ENCODE measurements at places on chromosomes 5 and 9.

- no peak for DNase-seq
These were observed at the start of gene ROR2 for GRCh38 chr9:91949946-91950664. Gene ROR2 (minus strand): TSS chr9:91950228.

DNA sequence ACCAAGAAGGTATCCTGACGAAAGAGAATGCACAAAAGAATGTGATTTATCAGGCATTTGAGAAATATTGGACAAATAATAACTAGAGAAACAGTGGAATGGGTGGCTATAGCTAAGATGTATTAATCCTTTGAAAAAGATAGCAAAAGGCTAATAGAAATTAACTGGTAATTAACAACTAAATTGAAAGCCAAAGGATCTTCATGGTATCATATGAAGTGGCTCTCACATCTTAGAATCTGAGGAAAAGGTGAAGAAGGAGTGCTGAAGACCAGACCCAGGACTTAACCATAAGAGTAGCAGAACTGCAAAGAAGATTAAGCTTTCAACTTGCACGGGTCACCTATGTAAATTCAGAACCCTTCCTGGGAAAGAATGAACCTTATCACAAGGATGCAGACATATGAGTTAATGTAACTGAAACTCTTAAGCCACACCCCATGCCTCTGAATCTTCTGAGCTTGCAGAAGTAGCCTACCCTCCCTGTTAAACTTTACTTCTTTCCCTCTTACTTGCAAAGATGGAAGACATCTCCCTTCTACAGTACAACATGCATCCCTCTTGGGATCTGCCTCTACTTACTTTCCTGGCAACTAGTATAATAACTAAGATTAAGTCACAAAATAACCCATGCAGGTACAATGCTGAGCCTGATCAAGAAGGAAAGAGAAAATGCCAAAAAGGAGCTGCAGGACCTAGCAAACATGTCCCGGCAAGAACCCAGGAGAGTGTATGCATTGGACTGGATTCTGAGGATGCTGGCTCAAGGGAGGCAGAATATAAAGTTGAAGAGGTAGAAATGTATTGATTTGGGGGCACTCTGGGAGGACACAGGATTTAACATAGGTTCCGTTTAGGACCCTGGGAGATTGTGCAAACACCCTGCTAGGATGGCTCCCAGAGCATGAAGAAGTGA, 395.5 kb upstream of the SLC30A5 start:
- no peak for DNase-seq

DNA sequence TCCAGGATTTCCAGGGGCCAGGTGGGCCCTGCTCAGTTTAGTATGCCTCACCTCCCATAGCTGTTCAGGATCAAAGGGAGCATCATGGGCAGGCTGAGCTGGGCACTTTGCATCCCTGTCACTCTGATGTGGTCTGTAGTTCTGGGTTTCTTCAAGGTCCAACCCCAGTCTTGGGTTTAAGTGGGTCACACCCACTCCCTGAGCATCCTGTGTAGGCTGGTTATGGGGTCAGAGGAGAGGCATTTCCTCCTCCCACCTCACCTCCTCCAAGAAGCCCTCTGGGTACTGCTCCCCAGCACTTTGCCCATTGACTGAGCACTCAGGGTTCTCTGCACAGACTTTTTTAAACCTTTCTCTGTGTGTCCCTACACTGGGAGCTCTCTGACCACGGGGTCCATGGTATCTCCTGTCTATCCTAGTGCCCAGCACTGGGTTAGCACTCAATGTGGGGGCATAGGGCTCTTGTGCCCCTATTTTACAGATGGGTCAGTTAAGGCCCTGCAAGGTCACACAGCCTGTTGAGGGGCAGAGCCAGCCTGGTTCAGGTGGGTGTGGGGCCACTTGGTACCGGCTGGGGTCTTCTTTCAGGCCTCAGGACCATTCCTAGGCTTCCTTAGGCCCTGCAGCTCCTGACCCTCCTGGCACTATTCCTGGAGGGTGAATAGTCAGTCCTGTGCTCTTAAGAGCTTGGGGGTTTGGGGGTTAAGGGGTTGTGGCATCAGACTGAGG, 19.0 kb downstream of the CXXC5 start:
- no peak for DNase-seq

DNA sequence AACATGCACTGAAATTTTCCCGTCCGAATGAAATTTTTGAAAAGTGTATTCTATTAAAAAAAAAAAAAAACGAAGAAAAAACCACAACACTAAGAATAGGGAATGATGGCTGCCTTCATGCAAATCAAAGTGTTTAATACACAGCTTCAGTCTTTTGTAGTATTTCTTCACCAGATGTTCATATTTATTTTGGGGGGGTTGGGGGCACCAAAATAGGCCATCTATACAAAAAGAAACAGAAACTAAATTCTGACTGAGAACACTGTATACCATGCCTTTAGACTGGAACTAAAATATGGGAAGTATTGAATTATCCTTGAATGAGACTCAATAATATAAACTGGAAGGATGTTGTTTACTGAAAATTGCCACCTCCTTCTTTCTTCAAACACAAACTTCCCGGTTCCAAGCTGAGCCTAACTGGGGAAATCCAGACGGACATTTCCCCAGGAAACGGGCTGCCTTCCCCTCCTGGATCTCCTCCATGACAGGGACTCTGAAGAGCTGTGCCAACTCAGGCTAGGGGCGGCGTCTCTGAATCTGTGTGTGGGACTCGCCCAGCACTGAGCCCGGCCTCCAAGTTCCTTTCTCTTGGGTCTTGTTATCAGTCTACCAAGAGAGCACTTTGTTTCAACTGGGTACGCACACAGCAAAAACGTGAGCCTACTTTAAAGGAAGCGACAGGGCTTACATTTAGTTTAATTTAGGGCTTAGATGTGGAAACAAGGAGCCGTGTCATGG, 511.3 kb upstream of the ADAMTS16 start:
- DNase-seq, result no peak

GRCh38 chr9:93655621-93656425, 79.4 kb downstream of the PHF2 start:
- no peak for DNase-seq

- DNase-seq, result no peak
These were observed 391.1 kb upstream of the ZNF608 start for GRCh38 chr5:125137535-125137934.

DNA sequence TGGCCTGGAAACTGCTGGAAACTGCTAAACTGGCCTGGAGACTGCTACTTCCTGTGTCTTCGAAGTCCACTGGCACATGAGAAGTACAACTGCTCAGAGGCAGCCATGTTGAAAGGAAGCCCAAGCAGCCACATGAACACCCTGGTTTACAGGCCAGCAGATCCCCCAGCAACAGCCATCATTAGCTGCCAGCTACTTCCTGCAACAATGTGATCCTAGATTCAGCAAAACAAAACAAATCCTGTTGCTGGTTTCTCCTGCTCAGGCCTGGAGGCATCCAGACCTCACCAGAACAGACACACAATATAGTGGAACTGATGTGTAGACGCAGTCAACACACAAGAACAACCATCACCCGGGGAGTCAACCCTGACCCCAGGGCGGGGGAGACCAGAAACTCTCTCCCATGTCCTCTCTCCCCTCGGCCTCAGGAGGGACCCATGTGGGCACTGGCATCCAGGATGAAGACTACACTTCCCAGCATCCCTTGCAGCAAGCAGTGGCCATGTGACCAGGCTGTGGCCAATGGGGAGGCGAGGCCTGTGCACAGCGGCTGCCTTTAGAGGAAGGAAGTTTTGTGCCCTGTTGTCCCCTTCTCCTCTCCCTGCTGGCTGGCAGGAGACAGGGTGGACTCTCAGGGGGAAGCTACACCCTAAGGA, 9.2 kb upstream of the LCN15 start:
- no peak for DNase-seq

DNA sequence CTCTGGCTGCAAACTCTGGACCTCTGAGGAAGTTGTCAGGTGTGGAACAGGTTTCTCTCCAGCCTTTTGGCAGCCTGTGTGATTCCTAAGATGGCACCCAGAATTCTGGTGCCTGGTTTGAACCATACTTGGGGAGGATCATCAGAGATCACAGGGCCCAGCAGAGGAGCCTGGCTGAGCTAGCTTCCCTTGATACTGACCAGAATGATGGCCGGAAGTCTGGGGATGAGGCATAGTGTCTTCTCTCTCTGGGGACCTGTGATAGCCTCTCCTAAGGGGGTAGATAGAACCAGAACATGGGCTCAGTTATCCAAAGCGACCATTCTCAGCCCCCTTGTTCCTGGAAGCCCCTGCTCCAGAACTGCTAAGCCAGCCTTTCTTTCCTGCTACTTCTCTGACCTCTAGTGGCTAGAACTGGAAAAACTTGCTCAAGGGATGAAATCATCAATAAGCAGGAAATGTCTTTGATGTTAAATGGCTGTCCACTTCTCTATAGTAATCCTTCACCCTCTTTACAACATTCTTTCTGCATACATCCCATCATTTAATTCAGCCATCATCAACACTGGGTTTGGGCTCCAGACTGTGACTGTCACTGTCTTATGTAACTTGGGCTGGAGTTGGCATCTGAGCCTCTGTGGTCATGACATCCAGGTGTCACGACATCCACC, 55.1 kb downstream of the C9orf152 start:
- DNase-seq, result no peak

GRCh38 chr5:42970636-42971559, 69.2 kb downstream of the ANXA2R start:
- DNase-seq, result no peak

Data from cortex of kidney (tissue), 1 donor.